Small intestine (tissue), 16 donors: ENCODE measurements at places on chromosomes 5 and 9. TPM values are rescaled to one million over a fixed set of nuclear protein-coding genes. Genes with fewer than 3 reads are reported as not detected.

DNA sequence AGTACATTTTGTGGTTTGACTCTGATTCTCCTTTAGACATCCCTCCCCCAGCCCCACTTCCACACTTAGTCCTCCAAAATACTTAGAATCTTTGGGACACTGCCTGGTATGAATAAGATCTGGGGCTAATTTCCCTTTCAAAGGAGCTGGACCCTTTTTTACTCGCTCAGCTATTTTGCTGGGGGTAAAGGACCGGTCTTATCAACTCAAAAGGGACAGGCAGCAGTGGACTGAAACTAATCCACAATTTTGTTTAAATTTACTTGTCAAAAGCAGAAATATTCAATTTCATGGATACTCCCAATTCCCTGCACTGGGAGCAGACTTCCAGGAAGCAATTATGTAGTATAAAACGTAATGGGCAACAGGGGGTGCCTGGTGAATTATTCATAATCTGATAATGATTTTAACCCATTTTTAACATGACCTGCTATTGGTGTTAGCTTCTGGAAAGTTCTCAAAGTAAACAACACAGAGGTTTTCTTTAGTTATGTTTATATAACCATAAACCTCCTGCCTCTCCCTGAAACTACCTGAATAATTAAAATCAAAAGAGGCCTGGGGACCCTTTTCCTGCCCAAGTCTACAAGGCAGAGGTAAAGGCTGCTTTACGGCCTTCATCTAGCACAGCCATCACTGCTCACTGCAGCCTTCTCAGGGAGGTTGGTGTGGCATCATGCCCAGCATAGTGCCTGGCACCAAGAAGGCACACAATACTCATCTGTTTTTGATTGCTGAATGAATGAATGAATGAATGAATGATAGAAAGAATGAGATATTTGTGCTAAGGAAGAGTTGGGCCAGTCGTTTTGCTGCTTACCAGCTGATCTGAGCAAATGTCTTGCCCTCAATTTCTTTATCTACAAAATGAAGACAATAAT, 44.2 kb upstream of the GNPDA1 start:
- no peak overlapping the region for H3K27ac ChIP-seq
- H3K36me3 ChIP-seq: no peaks in the 10 kb centered on the region
- H3K4me3 ChIP-seq: no peak overlapping the region
- no peaks in the 10 kb centered on the region for H3K27me3 ChIP-seq
- DNase-seq: no peak

DNA sequence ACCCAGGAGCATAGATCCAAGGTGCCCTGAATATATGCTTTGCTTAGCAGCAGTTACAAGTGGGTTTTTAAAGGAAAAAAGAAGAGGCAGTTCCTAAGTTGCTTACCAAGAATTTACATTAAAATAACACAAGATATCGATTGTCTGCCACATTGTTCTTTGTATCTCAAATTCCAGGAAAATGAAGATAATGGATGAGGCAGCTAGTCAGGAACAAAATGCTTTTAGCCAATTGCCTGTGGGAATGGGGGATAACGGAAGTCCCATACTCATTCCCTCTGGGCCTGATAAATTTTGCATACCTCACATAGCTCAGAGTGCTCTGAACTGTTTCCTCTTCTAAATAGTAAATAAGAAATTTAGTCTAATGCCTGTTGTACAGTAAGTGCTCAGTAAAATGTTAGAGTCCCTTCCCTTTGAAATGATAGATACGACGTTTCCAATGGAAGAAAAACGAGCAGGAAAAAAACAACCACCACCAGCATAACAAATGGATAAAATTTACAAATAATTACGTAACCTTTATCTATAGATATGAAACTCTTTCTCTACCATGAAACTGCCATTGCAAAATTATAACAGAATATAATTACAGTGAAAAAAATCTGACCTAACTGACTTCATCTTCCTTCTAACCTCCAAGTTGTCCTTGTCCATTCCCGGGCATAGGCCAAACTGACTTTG, 35.5 kb upstream of the TENT2 start:
- no peak for DNase-seq
- H3K27ac ChIP-seq: no peak overlapping the region
- no peak overlapping the region for H3K4me3 ChIP-seq
- H3K4me1 ChIP-seq: no peaks in the 10 kb centered on the region

C8G gene
- polyA plus RNA-seq: 81.4 TPM

DNA sequence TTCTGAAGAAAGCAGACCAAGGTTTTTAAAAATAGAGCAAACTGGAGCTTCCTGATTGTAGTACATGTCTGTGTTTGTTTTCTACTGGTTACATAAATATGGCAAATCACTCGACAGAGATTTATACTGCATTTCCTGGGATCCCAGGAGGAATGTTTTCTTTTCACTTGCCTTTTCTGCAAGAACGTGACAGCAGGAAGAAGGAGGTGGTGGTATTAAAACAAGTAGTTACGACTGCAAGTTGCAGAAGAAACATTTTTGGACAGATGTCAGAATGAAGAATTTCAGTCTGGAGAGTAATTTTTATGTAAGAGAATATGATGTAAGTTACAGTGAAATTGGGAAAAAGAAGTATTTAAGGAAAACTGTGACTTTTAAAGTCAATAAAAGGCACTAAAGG, 253.7 kb upstream of the NFIL3 start:
- peaks cover 2% of the 10 kb centered on the region for H3K27me3 ChIP-seq
- H3K4me1 ChIP-seq: no peaks in the 10 kb centered on the region
- no peak for DNase-seq
- no peaks in the 10 kb centered on the region for H3K36me3 ChIP-seq
- H3K27ac ChIP-seq: no peak overlapping the region
- no peak overlapping the region for H3K4me3 ChIP-seq

- no peak overlapping the region for H3K27ac ChIP-seq
- H3K4me3 ChIP-seq: no peak overlapping the region
- H3K27me3 ChIP-seq: peaks cover 3% of the 10 kb centered on the region
- no peak for DNase-seq
Measured at GRCh38 chr5:171593976-171594375, 174.5 kb downstream of the FGF18 start.

DNA sequence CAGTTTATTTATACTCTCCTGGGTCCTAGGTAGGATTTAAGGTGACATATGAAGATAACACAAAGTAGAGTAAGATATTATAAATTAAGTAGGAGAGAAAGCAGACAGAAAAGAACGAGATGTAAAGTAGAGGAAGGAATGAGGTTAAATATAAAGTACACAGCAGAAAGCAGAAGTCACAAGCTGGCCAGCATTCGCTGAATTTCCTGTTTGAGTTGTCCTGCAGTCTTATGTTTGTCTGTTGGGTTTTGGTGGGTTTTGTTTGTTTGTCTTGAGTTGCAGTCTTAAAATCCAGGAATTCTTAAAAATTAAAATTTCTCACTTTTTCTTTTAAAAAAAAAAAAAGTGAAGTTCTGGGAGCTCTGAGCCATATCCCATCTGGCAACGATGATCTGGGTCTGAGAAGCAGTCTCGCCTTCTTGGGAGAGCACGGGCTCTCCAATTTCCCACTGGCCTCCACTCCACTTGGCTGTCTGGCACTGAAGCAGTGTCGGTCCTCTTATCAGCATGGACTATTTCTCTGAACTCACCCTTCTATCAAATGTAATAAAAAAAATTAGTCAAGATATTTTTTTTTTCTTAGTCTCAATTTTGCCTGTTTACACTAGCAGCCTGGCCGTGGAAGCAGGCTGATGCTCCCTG, 2.0 kb downstream of the S100Z start:
- DNase-seq: no peak
- H3K27me3 ChIP-seq: no peaks in the 10 kb centered on the region
- no peak overlapping the region for H3K27ac ChIP-seq
- peaks cover 11% of the 10 kb centered on the region for H3K4me1 ChIP-seq
- no peaks in the 10 kb centered on the region for H3K36me3 ChIP-seq

RASGRF2 gene
- 0.54 TPM for polyA plus RNA-seq

GRCh38 chr9:96219026-96219899, 82.7 kb downstream of the HSD17B3 start:
- no peak overlapping the region for H3K27ac ChIP-seq
- H3K36me3 ChIP-seq: no peaks in the 10 kb centered on the region
- peaks cover 4% of the 10 kb centered on the region for H3K27me3 ChIP-seq
- H3K4me3 ChIP-seq: peak overlapping the region; percentile 40
- DNase-seq: peak; percentile 73
- peaks cover 3% of the 10 kb centered on the region for H3K4me1 ChIP-seq

- H3K27me3 ChIP-seq: no peaks in the 10 kb centered on the region
- H3K4me3 ChIP-seq: no peak overlapping the region
- H3K4me1 ChIP-seq: no peaks in the 10 kb centered on the region
Measured at GRCh38 chr9:87494970-87495471, 2.6 kb upstream of the DAPK1 start.

DNA sequence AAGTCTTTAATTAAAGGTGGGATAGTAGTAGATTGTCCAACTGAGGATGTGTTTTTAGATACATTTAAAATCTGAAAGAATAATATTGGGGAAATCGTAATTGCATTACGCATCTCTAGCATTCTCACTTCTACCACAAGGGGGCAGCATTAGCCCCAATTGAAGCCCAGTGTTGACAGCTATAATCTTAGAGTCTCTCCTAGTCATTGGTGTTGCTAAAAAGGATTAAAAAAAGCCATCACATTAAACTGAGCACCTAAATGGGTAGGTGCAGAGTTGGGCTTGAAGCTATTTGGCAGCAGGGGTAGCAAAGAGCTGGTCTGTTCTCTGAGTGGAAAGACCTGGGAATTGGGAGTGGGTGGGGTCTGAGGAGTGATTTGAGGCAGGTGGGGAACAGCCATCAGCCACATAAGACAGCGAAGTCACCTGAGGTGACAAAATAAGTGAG, 177.2 kb downstream of the OSTF1 start:
- H3K27ac ChIP-seq: no peak overlapping the region
- H3K36me3 ChIP-seq: no peaks in the 10 kb centered on the region

MYORG gene
- 9.7 TPM for polyA plus RNA-seq

DNA sequence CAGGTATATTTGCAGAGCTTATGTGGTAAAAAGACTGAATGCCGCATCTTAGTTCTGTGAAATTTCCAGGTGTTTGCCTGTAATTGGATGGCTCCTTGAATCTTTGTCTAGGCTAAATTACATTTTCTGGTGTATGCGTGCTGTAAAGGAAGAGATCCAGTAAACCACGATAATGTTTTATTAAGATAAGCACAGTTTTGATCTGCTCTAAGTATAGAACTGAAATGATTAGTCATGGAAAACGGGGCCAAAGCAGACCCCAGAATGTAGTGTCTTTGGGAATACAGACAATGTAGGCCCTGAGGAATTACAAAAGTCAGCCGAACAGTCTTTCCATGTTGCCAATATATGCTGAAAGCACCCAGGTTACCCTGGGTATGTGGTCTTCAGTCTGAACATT, 257.3 kb downstream of the FANCC start:
- DNase-seq: no peak
- H3K4me3 ChIP-seq: no peak overlapping the region
- no peak overlapping the region for H3K27ac ChIP-seq
- H3K36me3 ChIP-seq: peaks cover 45% of the 10 kb centered on the region
- H3K4me1 ChIP-seq: peaks cover 12% of the 10 kb centered on the region

DNA sequence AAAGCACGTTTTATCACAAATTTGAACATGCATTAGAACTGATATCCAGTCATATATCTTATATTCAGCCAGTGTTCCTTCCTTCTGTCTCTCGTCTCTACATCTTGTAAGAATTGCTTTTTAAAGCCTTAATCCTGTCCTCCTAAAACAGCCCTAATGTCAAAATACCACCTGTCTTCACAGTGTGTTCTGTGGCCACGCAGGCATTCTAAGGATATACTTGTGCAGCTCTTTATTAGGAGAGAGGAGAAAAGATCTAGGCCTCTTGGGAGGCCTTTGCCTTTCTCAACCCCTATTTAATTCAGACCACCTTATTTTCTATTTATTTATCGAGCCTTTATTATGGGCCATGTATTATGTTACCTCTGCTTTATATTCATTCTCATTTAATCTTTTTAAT, 78.3 kb downstream of the MAN2A1 start:
- no peak overlapping the region for H3K4me3 ChIP-seq
- no peak for DNase-seq
- H3K27me3 ChIP-seq: no peaks in the 10 kb centered on the region
- H3K36me3 ChIP-seq: peaks cover 10% of the 10 kb centered on the region

OR5C1 gene
- not detected for polyA plus RNA-seq

DNA sequence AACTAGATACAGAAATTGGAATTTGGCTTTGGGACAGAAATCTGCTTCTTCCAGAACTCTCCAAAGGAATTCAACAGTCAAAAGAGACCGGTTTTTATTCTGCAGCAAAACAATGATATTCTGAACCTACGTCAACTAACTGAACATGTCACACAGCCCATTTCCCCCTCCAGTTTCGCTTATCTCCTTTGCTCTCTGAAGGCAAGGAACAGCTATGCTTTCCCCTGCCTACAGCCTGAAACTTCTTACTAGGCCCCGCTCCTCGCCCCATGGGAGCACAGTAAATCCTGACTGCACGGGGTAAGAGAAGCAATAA, 488 bp downstream of the SKIC3 start:
- peaks cover 1% of the 10 kb centered on the region for H3K36me3 ChIP-seq
- H3K27me3 ChIP-seq: no peaks in the 10 kb centered on the region
- peak overlapping the region; percentile 97 for H3K27ac ChIP-seq
- H3K4me1 ChIP-seq: no peaks in the 10 kb centered on the region
- no peak for DNase-seq
- H3K4me3 ChIP-seq: peak overlapping the region; percentile 93

DNA sequence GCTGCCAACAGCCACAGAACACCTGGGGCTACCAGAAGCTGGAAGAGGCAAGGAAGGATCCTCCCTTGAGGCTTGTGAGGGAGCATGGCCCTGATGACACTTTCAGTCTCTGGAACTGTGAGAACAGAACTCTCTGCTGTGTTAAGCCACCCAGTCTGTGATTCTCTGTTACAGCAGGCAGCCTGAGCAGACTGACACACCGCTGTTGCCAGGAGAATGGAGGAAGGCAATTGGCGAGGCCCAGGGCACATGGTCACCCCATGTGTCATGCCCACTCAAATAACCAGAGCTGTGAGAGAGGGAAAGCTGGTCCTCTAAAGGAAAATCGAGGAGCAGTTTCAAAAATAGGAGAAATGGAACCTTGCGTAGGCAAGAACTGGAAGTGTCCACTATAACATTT, 12.0 kb upstream of the KIF4B start:
- DNase-seq: no peak
- H3K4me1 ChIP-seq: no peaks in the 10 kb centered on the region
- no peaks in the 10 kb centered on the region for H3K36me3 ChIP-seq
- no peak overlapping the region for H3K4me3 ChIP-seq

- no peak overlapping the region for H3K4me3 ChIP-seq
- DNase-seq: peak; percentile 73
- H3K4me1 ChIP-seq: no peaks in the 10 kb centered on the region
- H3K36me3 ChIP-seq: no peaks in the 10 kb centered on the region
Measured at GRCh38 chr5:172716796-172717313, 54.1 kb downstream of the DUSP1 start.

- no peaks in the 10 kb centered on the region for H3K4me1 ChIP-seq
- H3K4me3 ChIP-seq: no peak overlapping the region
- H3K27me3 ChIP-seq: no peaks in the 10 kb centered on the region
- no peak overlapping the region for H3K27ac ChIP-seq
Measured at GRCh38 chr5:118891252-118891651, 97.1 kb downstream of the DTWD2 start.

DNA sequence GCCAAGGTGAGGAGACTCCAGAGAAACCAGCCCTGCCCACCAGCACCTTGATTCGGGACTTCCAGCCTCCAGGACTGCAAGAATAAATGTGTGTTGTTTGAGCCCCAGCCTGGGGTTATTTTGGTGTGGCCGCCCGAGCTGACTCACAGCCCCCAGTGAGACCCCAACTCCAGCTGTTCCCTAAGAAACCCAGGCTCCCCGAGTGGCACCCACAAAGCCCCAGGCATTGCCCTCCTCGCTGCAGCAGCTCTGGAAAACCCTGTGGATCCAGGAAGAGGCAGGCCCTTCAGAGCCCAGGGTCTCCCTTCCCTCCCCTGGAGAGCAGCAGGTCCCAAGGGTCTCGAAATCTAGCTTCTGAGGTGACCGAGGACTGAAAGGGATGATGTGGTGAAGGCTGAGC, 69.2 kb upstream of the PPP1R26 start:
- H3K4me3 ChIP-seq: no peak overlapping the region
- no peaks in the 10 kb centered on the region for H3K4me1 ChIP-seq
- H3K27me3 ChIP-seq: no peaks in the 10 kb centered on the region
- no peak for DNase-seq
